NCI-H1436 treated with DMSO at 0.1 percent for 48 hours (cell line): ENCODE measurements at places on chromosomes 7 and 10.

DNA sequence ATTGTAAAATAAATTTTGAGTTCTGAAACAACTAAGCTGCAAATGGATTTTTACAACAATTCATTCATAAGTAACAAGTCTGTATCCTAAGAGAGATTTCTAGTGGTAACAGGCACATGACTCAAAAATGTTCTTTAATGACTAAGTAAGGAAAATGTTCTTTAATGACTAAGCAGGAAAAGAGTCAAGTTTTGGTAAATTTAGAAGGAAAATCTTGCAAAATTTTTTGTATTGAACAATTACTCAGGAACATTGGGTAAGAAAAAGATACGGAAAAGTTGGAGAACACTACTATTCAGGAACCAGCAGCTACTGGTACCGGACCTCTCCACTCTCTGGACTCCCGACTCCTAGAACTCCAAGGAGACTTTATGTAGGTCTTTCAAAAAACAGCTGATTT is 33.5 kb downstream of the HYCC1 start:
- no peak for DNase-seq

GRCh38 chr10:2933071-2933470 is 134.3 kb upstream of the PFKP start:
- no peak for DNase-seq

GRCh38 chr10:132679217-132679595 is 106.7 kb downstream of the NKX6-2 start:
- no peak for DNase-seq

GRCh38 chr10:76554033-76554408 is 1083.6 kb downstream of the KCNMA1 start:
- DNase-seq, result no peak

DNA sequence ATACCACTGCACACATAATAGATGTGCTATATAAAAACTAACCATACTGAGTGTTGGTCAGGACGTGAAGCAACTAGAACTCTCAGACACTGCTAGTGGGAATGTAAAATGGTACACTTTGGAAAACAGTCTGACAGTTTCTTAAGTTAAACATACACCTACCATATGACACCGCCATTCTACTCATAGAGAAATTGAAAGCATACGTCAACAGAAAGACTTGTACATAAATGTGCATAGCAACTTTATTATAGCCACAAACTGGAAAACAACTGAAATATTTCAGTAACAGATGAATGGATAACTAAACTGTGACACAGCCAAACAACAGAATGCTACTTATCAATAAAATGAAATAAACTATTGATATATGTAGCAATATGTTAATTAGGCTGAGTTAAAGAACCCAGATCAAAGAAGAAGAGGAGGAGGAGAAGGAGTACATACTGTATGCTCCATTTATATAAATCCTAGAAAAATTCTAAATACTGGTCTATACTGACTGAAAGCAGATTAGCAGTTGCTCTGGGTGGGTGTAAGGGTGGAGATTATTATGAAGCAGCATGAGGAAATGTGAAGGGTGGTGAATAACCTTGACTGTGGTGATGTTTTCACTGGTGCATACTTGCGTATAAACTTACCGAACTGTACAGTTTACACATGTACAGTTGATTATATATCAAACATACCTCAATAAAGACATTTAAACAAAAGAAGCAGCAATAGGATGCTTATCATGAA is 48.6 kb downstream of the ARHGAP21 start:
- no peak for DNase-seq

- no peak for DNase-seq
Observed at GRCh38 chr10:4053940-4054339, 268.9 kb upstream of the KLF6 start.

DNA sequence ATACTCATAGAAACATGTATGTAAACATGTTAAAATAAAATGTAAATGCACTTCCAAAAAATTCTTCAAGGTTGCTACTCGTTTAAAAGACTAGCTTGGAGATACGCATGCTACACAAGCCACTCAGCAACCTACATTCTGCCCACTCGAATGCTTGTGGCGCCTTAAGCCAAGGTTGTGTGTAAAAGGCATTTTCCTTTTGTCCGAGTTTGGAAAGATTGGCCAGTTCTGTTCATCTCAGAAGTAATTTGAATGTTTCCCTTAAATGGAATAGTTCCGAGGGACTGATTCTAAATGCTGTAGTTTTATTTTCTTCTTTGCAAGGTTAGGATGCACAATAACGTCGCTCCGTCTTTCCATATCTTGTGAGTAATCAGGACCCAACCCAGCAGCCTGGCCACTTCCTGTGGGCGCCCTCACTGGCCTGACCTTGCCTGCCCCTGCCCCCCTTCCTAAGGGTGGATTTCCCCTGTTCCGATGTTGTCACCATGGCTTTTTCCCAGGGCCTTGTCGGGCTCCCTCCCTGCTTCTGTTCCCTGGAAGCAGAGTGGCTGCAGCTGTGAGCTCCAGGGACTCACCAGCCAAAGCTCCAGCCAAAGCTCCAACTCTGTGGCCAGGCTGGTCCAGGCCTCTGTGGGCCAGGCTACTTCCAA is 70.6 kb downstream of the PTPRE start:
- DNase-seq, result no peak

DNA sequence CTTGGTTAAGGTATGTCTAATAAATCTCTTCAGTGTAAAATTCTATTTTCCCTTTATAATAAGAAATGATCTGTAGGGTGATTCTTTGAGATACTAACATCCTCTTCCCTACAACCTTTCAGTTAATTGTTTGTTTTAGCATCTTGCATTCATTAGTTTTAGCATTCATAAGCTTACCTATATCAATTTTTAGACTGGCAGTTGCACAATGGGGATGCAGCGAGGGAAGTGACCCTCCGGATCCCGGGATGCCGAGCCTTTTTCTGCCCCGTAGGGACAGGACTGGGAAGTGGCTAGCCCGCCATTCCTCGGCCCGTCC is 508 bp upstream of the KIF20B start:
- DNase-seq, result no peak

GRCh38 chr10:121308020-121308419 is 290.2 kb downstream of the FGFR2 start:
- no peak for DNase-seq

GRCh38 chr7:25711940-25712339 is 440.1 kb upstream of the NFE2L3 start:
- DNase-seq, result no peak
